ENCODE measurements at places on chromosomes 2 and 18.

GRCh38 chr2:151523850-151524249 is 114.1 kb downstream of the RIF1 start:
- DNase-seq, result no peak

GRCh38 chr2:57181315-57182038 is 865.1 kb upstream of the VRK2 start:
- no peak for DNase-seq

GRCh38 chr18:8783335-8783993 is 78.1 kb downstream of the MTCL1 start:
- DNase-seq, result no peak

DNA sequence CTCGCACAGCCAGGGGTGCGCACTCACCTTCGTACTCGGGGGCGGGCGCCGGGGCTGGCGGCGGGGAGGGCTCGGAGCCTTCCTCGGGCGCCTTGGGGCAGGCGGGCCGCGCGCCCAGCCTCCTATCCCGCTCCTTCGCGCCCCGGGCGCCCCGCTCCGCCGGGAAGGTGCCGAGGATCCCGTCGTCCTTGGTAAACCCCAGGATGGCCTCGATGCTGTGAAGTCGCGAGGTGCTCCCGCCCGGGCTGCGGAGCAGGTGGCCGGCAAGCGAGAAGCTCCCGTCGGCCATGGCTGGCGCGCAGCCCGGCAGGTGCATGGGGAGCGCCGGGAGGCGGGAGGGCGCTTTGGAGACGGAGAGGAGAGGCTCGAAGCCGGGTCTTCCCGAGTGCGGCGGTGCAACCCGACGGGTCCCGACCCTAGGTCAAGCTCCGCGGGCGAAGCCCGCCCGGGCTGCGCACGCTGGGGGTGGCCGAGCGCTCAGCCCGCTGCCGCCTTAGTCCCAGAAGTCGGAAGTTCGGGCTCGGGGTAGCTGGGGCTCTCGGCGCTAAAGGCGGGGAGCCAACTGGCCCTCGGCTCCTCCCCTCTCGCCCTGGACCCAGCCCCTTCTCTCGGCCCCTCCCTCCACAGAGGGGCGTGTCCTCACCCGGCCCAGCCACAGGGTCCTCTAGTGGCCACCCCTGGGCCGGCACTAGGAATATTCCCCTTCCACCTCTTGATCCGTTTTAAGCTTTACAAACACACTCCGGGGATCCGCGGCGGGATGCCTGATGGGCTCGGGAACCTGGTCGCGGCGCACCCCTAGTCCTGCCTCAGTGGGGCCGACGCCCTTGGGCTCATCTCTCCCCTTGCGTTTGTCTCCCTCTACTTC is at the start of gene RAX:
Gene RAX (minus strand): TSS at position 564 of the 868 bp plus-strand sequence. CDS start 248 bp downstream, at position 316.
- DNase-seq, result no peak

DNA sequence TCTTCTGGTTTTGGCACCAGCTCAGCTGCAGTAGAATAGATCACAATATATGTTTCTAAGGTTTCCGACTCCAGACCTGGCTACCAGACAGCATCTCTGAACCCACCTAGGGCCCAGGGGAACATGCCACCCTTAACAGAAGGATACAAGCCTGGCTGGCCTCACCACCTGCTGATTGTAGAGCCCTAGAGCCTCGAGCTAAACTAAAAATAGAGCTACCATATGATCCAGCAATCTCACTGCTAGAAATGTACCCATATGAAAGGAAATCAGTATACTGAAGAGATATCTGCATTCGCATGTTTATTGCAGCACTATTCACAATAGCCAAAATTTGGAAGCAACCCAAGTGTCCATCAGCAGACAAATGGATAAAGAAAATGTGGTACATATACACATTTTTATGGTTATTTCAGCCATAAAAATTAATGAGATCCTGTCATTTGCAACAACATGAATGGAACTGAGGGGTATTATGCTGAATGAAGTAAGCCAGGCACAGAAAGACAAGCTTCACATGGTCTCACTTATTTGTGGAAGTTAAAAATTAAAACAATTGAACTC is 242.4 kb upstream of the SLC39A10 start:
- DNase-seq, result no peak

GRCh38 chr2:11407413-11407812 is 58.5 kb downstream of the E2F6 start:
- DNase-seq, result no peak

DNA sequence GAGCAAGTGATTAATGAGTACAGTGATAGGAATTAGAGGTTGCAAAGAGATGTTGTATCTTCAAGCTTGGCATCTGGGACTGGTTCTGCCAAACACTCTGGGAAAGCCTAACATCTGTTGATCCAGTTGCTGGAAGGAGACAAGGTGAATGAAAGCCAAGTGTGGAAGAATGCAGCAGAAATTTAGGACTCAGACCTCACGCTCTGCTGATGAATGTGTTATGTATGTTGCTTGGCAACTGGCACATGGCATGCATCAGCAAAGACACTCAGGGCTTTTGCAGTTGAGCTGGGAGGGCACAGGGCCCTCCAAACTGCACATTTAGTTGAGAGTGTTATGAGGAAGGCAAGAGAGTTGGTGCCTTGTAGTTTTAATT is 105.5 kb downstream of the COLEC12 start:
- no peak for DNase-seq
